ENCODE measurements at places on chromosomes 16 and 17. TPM values are rescaled to one million over a fixed set of nuclear protein-coding genes. Genes with fewer than 3 reads are reported as not detected.

- no peak for DNase-seq
Observed at GRCh38 chr17:17024778-17025300, 17.4 kb upstream of the MPRIP start.

DNA sequence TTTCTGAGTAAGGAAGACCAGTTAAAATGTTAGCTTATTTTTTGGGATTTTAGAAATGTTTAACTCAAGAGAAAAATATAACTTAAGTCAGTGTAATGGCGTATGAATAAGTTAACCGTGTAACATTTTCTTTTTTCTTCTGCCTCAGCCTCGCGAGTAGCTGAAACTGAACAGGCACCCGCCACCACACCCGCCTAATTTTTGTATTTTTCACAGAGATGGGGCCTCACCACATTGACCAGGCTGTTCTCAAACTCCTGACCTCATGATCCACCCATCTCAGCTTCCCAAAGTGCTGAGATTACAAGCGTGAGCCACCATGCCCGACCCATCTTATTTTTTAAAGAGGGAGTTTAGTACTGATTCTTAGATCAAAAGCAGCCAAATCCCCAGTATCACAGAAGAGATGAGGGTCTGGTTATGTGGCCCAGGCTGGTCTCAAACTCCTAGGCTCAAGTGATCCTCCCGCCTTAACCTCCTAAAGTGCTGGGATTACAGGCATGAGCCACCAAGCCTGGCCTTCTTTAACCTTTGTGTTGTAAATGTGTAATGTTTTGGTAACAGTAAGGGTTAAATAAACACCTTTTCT is 16.8 kb downstream of the PITPNC1 start:
- DNase-seq: no peak

The KRT39 gene
- total RNA-seq: not detected

The SPATA22 gene
- not detected for total RNA-seq

The SENP3 gene
- 55.6 TPM for total RNA-seq

Data from K562 (cell line).